ENCODE measurements at places on chromosomes 1 and 21. TPM values are rescaled to one million over a fixed set of nuclear protein-coding genes. Genes with fewer than 3 reads are reported as not detected.

KCNJ15 gene
- total RNA-seq, result not detected

TRIM46 gene
- 2.9 TPM for total RNA-seq

ACP6 gene
- total RNA-seq, result 20.9 TPM

COQ8A gene
- 18.1 TPM for total RNA-seq

CD53 gene
- total RNA-seq, result not detected
